ENCODE measurements at places on chromosomes 1 and 21.

DNA sequence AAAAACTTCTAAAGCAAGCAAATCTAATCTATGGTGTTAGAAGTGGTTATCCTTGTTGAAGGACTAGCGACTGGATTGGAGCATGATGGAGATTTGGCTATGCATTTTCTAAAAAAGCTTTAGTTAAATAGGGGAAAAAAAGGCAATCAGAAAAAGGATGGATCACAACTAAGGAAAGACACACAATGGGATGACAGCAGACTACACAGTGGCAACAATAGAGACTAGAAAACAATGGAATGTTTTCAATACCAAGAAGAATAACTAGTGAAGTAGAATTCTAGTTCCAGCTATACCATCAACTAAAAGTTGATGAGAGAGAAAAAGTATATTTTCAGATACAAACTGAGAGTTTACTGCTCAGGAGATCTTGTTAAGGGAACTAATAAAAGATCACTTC, 605.8 kb downstream of the PTPRU start:
- DNase-seq, result no peak

DNA sequence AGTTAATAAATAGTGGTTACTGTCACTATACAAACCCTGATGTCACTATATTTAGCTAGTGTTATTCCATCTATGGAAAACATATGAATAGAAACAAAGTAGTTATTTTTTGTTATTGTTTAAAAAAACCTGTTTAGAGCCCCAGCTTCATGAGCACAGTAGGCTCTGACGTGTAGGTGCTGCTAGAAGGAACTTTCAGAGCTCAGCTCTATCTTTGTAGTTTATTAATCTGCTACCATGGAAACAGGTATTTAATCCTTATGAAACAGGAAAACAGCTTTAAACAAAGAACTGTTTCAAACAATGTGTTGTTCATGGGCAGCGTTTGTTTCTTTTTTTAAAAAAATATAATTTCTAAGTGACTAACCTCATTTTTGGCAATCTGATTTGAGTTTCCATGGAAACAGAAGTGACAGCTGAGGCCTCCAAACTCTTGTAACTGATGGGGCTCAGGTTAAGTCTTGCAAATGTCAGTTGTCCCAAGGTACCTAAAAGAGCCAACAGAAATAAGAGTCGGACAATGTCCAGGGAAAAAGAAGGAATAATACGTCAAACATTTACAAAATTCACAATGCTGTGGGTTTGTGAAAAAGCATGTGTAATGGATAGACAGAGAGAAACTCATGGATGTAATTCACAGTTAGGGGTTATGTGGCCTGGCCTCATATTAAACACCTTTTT, 162.0 kb upstream of the C21orf91 start:
- no peak for DNase-seq

DNA sequence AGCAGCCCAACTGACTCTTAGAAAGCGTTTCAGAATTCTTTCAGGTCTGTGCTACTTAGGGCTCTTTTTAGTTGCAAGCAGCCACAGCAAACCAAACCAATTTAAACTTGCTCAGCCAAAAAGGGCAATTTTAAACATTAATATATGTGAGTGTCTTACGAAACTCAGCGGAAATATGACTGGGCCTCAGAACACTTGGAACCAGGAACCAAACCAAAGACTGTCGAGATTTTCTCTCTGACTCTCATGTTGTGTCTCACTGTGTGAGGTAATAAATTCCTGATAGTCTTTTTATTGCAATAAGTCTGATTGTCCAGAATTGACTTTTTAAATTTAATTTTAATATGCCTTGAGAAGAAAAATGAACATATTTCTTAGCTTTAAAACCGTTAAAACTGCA, 122.3 kb downstream of the SYF2 start:
- no peak for DNase-seq

GRCh38 chr21:26845066-26845758, at the start of gene ADAMTS1:
Gene ADAMTS1, minus strand, starts transcription at chr21:26845409. Its CDS starts 455 bp downstream, at chr21:26844954.
- no peak for DNase-seq

DNA sequence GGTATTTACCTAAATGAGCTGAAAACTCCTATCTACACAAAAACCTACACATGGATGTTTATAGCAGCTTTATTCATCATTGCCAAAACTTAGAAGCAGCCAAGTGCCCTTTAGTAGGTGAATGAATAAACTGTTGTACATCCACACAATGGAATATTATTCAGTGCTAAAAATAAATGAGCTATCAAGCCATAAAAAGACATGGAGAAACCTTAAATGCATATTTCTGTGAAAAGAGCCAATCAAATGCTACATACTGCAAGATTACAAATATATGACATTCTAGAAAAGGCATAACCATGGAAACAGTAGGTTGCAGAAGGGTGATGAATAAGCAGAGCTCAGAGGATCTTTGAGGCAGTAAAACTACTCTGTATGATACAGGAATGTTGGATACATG, 23.3 kb downstream of the ABCB10 start:
- no peak for DNase-seq

DNA sequence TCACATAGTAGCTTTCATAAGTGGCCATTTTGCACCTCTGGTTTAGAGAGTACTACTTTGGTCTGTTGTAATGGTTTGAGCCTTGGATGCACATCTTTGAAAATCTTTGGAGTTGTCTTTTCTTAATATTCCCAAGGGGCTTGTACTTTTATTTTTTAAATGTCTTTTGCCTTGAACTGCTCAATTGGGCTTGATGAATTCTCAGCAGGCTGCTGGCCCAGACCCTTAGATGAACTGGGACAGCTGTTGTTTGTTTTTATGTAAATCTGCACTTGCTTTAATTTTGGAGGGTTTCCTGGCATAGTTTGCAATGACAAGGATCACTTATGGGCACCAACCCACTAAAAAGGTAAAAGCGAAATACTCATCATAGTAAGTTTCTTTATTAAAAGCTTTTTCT, 24.9 kb downstream of the NGF start:
- DNase-seq, result no peak

GRCh38 chr1:201646411-201647022, 107.6 kb downstream of the NAV1 start:
- no peak for DNase-seq

- DNase-seq, result no peak
These were observed 2.1 kb downstream of the ADAMTS4 start for GRCh38 chr1:161196521-161197451.

GRCh38 chr1:8032366-8032910, 6.3 kb upstream of the ERRFI1 start:
- DNase-seq, result no peak

- no peak for DNase-seq
These were observed 12.4 kb upstream of the FCGR2A start for GRCh38 chr1:161492827-161493226.

GRCh38 chr1:40851643-40852042, 10.5 kb downstream of the CITED4 start:
- DNase-seq, result no peak

DNA sequence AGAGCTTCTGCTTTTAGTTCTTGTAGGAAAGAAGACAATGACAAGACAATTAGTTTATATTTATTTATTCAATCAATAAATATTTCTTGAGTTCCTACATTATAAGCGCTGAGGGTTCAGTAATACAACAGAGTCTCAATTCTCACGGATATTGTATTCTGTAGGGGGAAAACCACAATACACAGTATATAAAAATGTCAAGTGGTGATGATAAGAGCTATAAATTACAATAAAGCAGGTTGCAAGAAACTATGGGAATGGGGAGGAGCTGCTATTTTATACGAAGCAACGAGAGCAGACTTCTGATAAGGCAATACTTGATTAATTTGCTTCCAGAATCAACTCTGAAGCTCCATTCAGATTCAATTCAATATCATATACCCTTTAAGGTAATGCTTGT, 10.6 kb upstream of the XCL1 start:
- DNase-seq, result no peak

DNA sequence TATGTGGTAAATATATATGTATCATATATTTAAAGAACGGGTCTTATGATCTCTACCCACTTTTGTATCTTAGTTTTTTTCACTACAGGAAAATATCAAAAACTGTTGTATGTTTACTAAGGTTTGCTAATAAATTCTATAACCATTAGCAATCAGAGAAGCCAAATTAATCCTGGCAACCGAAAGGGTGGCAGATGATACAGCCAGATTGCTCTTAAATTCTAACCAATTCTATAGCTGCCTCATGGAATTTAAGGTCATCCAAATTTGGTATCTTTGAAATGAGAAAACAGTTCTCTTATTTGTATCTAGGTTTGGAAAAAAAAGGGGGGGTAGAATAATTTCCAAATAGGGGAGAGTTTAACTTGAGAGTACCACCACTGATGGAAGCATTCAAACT, 591.2 kb downstream of the SMYD3 start:
- DNase-seq, result no peak

Measured in NCI-H2081 (cell line).